ENCODE measurements at places on chromosomes 3 and 15.

GRCh38 chr3:46389306-46389705 is 17.6 kb downstream of the CCR5AS start:
- no peak overlapping the region for H3K27ac ChIP-seq
- no peak overlapping the region for H3K4me3 ChIP-seq
- ATAC-seq, result no peak
- no peaks in the 10 kb centered on the region for H3K36me3 ChIP-seq
- H3K4me1 ChIP-seq, result peaks cover 14% of the 10 kb centered on the region

DNA sequence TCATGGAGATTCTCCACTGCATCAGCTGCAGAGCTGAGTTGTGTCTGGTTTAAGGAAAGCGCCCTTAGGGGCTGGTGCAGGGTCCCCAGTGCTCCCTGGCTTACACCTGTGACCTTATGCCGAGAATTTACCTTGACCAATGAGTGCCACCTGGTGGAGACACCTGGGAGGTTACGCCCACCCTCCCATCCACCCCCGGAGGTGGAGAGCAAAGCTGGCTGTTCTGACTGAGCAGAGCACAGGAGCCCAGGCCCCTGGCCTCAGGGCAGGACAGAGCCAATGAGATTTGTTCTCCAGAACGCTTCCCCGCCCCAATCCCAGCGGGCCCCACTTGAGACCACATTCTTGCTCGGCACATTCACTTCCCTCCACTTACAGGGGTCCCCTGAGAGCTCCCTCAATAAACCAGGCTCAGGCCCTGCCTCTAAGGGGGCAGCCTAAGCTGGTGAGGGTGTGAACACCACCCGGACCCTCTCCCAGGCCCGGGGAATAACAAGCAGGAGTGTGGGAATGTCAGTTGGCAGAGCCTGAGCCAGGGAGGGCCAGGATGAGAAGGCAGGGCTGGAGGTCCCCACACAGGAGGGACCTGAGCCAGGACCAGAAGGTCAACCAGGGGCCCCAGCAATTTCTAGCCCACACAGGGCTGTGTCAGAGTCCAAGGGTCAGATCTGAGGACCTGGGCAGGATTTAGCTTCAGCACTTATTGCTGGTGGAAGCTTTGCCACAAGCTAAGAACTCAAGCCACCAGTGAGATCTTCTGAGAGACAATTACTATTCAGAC is 117.1 kb downstream of the TPRA1 start:
- H3K27ac ChIP-seq, result no peak overlapping the region
- ATAC-seq, result no peak
- peaks cover 41% of the 10 kb centered on the region for H3K27me3 ChIP-seq
- H3K36me3 ChIP-seq, result no peaks in the 10 kb centered on the region
- H3K4me3 ChIP-seq, result no peak overlapping the region

GRCh38 chr15:89068325-89068784 is 19.9 kb upstream of the ABHD2 start:
- ATAC-seq, result peak; percentile 92
- peaks cover 25% of the 10 kb centered on the region for H3K36me3 ChIP-seq
- H3K27me3 ChIP-seq, result peaks cover 8% of the 10 kb centered on the region
- H3K4me1 ChIP-seq, result peaks cover 10% of the 10 kb centered on the region
- H3K27ac ChIP-seq, result peak overlapping the region; percentile 55

DNA sequence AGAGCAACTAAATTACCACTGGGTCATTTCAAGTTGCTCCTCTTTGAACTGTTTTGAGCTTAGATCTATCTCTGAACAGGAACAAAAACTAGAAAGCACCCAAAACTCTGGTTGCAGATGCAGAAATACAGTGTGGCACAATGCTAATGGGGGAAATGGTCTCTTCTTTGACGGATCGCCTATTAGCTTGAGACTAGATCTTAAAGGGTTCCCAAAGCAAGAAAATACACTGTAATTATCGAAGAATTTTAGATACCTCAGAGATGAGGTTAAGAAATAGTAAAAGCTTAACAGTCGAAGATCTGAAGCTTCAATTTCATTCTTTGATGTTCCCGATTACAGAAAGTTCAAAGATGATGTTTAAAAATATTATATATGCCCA is 818 bp downstream of the PPP1R2 start:
- peak; percentile 49 for ATAC-seq
- H3K27me3 ChIP-seq, result no peaks in the 10 kb centered on the region
- peaks cover 22% of the 10 kb centered on the region for H3K36me3 ChIP-seq

- H3K27me3 ChIP-seq, result peaks cover 9% of the 10 kb centered on the region
- ATAC-seq, result no peak
- H3K36me3 ChIP-seq, result no peaks in the 10 kb centered on the region
- no peak overlapping the region for H3K27ac ChIP-seq
- H3K4me3 ChIP-seq, result no peak overlapping the region
These were observed 6.8 kb downstream of the GCNT3 start for GRCh38 chr15:59618406-59618805.

- ATAC-seq, result no peak
- H3K36me3 ChIP-seq, result no peaks in the 10 kb centered on the region
- peaks cover 7% of the 10 kb centered on the region for H3K4me1 ChIP-seq
- no peak overlapping the region for H3K27ac ChIP-seq
- H3K27me3 ChIP-seq, result no peaks in the 10 kb centered on the region
- H3K4me3 ChIP-seq, result no peak overlapping the region
These were observed 41.5 kb downstream of the KLHL25 start for GRCh38 chr15:85753261-85753660.

- no peaks in the 10 kb centered on the region for H3K36me3 ChIP-seq
- H3K4me1 ChIP-seq, result no peaks in the 10 kb centered on the region
- H3K27me3 ChIP-seq, result peaks cover 57% of the 10 kb centered on the region
- H3K27ac ChIP-seq, result no peak overlapping the region
- no peak for ATAC-seq
These were observed 5.7 kb downstream of the ESYT3 start for GRCh38 chr3:138440121-138440521.
